ENCODE measurements at places on chromosomes 3 and 15.

GRCh38 chr15:56837273-56837672, 81.2 kb upstream of the TCF12 start:
- DNase-seq: no peak

DNA sequence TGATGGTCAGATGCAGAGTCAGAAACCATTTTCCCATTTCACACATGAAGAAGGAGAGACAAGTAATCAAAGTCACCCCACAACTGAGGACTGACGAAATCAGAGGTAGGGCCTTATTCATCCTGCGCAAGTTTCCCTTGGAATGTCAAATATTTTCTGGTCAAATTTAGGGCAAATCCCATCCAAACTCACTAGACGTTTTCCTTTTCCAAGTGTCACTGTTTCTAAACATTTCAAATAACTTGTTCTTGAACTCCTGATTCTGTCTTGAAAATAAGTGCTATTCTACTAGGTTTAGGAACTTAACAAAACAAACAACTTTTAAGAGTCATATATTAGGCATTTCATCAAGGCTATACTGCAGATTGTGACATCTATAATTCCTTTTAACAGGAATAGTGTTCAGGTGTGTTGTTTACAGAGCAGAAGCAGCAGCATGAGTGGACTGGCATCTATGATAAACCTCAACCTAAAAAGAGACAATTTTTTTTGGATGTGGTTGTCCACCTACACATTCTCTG, 40.7 kb downstream of the SUMF1 start:
- DNase-seq: no peak

DNA sequence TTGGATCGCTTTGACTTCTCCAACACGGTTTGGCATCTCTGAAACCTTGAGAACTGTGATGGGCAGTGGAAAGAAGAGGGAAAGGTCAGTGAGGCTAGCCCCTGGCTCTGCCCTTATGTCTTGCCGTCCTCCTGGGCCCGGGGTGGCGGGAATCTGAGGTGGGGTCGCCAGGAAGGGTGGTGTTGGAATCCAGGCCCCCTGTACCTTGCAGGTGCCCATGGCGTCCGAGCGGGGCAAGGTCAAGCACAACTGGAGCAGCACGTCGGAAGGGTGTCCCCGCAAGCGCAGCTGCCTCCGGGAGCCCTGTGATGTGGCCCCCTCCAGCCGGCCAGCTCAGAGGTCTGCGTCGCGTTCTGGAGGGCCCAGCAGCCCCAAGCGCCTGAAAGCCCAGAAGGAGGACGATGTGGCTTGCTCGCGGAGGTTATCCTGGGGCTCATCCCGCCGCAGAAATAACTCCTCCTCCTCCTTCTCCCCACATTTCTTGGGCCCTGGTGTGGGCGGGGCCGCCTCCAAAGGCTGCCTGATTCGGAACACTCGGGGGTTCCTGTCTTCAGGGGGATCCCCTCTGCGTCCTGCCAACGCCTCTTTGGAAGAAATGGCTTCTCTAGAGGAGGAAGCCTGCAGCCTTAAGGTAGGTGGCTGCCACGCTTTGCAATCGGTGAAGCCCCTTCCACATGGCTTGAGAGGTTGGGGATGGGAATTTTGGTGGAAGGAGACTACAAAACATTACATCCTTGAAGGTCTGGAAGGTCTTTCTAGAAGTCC, 907 bp downstream of the TATDN2 start:
- DNase-seq: peak; percentile 35

GRCh38 chr15:101091080-101092017, 160.5 kb downstream of the CHSY1 start:
- DNase-seq: no peak

DNA sequence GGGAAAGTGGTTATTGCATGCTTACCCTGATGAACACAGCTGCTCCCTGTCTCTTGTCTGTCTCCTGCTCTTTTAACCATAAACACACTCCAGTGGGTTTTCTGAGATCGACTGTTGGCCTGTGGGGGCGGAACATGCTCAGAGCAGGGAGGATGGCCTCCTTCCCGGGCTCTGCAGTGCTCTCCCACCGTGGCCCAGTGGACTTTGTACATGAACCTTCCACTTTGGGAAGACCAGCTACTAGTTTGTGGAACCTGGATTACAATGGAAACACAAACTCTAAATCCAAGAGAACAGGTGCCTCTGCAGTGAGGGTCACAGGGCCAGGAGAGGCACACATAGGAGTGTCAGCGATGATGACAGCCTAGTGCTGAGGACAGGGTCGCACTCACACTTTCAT, 56.5 kb downstream of the KLF13 start:
- DNase-seq: no peak
